ENCODE measurements at places on chromosomes 3 and 15.
A peak's percentile ranks its signal among the peaks of the same experiment; 100 is the strongest.

- no peak for DNase-seq
Measured at GRCh38 chr3:195609229-195609628, 25.5 kb upstream of the APOD start.

DNA sequence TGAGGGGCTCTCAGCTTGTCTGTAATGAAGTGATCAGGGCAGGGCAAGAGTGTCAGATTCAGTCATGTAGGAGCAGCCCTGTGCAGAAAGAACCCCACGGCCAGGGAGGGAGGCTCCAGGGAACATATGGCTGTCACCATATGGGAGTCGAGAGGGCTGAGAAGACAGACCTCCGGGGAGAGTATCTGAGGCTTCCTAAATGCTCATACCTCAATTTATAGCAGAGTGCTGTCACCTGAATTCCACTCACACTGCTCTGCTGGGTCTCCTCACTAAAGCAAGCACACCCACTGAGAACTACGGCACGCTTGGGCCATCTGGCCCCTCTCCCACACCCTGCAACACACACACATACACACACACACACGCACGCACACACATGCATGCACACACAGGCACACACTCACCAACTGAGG lies 92.3 kb upstream of the TJP1 start:
- no peak for DNase-seq

DNA sequence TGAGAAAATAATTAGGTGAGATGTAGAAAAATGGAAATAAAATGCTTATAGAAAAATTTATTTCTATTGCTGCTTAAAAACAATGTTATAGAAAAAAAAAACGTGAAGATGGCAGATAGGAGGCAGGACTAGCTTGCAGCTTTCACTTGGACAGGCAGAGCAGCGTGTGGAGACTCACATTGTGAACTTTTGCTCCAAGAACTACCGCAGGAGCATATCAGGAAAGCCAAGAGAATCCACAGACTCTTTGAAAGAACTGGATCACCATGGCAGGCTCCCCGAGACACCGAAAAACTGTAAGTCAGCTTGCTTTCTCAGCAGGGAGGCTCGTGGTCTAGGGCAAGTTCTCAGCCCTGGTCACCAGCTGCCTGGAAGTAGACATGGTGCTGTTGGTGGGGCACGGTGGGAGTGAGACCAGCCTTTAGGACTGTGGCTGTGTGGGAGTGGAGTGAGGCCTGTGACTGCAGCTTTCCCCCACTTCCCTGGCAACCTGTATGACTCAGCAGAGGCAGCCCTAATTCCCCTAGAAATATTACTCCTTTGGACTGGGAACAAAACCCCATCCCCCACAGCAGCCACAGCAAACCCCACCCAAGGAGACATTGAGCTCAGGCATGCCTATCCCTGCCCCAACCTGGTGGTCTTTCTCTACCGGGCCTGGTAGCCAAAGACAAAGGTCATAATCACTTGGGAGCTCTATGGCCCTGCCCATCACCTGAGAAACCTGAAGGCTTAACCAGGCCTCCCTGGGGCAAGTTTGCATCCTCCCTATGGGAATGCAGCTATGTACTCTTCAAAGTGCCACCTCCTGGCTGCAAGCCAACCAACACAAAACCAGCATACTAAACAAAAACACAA lies 22.8 kb downstream of the STRIT1 start:
- peak; percentile 4 for DNase-seq

- DNase-seq: no peak
Measured at GRCh38 chr3:186643493-186643892, 3.3 kb downstream of the FETUB start.

GRCh38 chr3:13019243-13020095 lies 53.8 kb downstream of the IQSEC1 start:
- DNase-seq: peak; percentile 85

GRCh38 chr3:171326717-171327440 lies 133.3 kb downstream of the TNIK start:
- no peak for DNase-seq

GRCh38 chr3:10460951-10461545 lies 44.3 kb downstream of the ATP2B2 start:
- no peak for DNase-seq

DNA sequence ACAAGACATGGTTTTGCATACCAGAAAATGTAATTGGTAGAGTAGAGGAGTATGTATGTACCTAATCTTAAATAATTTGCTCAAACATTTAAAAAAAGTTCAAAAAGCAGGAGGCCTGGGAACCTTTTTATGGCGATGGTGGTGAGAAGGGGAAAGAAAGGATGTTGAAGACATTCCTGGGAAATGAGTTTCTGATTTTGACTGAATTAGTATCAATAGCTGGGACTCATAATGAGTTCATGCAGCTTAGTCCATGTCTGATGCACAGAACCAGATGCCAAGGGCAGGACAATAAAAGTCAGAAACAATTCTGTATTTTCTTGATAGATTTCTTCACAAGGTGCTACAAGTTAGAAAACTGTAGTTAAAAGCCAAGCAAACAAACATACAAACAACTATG lies 395.3 kb downstream of the GAP43 start:
- peak; percentile 67 for DNase-seq

DNA sequence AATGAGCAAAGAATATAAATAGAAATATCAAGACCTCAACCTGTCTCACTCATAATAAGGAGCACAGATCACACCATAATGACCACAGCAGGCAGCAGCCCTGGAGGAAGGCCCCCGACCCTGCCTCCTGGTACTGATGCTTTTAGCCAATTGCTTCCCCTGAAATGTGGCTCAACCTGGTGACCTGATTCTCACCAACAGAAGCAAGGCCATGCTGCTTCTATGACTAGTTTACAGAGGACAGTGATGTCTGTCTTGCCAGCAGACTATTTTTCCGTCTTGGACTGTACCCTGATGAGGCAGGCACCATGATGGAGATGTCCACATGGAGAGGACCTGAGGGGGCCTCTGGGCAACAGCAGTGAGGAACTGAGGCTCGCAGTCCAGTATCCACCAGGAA lies 18.0 kb downstream of the SLC41A3 start:
- no peak for DNase-seq

- no peak for DNase-seq
Measured at GRCh38 chr3:197801891-197802778, 11.1 kb downstream of the LRCH3 start.

GRCh38 chr15:93231261-93231925 lies 142.4 kb upstream of the RGMA start:
- DNase-seq: no peak

DNA sequence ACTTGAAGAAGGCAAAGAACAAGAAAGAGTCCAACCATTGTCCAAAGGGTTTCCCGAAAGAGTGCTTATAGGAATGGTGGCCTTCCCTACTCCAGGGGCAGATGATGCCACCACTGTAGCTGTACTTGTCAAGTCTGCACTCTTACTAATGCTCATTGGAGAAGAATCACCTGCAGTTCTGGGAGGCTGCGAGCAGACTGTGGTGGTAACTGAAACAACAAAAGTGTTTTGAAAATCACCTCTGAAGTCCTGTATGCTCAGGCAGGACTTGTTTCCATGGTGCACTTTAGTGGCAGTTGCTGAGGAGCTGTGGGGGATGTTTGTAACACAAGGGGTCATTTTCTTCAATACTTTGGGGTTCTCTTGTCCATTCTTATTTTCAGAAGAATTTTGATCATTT lies 36.0 kb downstream of the USF3 start:
- DNase-seq: no peak

- no peak for DNase-seq
Measured at GRCh38 chr3:27715863-27716262, 6.3 kb downstream of the EOMES start.

GRCh38 chr3:64462203-64462602 lies 225.6 kb downstream of the ADAMTS9 start:
- DNase-seq: peak; percentile 97

GRCh38 chr3:121641127-121641526 lies 19.6 kb downstream of the HCLS1 start:
- DNase-seq: no peak

GRCh38 chr3:132720228-132720627 lies 2.0 kb downstream of the NPHP3 start:
- no peak for DNase-seq

GRCh38 chr15:40477642-40478327 lies 7.0 kb downstream of the CHST14 start:
- no peak for DNase-seq
